Lower lobe of right lung (tissue), 2 donors: ENCODE measurements at places on chromosomes 6 and 20. TPM values are rescaled to one million over a fixed set of nuclear protein-coding genes. Genes with fewer than 3 reads are reported as not detected.

GRCh38 chr20:50743087-50743486 is 11.7 kb downstream of the PARD6B start:
- DNase-seq = no peak

ULBP3 gene
- 2.4 TPM for total RNA-seq

DNA sequence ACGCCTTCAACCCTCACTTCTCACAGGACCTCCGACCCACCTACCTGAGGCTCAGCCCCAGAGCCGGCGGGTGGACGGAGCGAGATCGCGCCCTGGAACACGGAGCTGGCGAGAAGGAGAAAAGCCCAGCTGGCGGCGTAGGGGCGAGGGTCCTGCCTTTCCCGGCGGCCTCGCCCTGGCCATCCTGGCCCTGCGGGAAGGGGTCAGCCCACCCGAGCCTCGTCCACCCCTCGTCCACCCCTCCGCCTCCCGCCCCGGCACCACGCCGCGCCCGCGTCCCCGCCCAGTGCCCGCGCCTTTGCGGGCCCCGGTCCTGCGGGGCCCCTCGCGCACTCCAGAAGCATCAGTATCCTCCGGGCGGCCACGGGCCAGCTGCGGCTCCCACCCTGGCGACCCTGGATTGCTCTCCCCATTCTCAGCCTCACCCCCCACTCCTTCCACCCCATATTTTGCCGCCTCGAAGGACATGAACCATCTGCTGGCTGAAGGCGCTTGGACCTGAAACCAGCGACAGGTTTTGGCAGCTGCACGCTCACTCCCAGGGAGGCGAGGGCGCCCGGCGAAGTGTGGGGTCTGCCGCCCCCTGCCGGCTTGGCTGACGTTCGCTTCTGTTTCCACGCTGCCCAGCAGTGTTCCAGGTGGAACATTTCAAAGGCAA is 65.1 kb downstream of the PLG start:
- DNase-seq = peak; percentile 72

RSPO3 gene
- 8.0 TPM for total RNA-seq

SNX14 gene
- 86.7 TPM for total RNA-seq

GRCh38 chr6:98041921-98042320 is 758.9 kb upstream of the MMS22L start:
- DNase-seq = no peak

DNA sequence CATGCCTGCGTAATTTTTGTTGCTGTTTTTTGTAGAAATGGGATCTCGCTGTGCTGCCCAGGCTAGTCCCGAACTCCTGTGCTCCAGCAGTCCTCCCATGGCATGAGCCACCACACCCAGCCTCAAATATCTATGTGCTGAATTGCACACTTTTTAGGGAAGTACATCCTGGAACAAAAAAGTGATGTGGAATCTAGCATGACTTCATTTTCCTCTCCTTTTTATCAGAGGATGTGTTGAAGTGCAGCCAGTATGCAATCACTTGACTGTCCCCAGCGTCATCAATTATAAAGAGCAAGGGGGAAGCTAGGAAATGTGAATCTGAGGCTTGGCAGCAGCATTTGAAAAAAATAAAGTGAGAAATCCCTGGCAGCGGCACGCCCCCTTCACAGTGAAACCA is 6.4 kb upstream of the EXOC2 start:
- no peak for DNase-seq

SYNDIG1 gene
- total RNA-seq = 0.15 TPM

GRCh38 chr20:45910670-45911485 is 1.1 kb downstream of the PLTP start:
- peak; percentile 97 for DNase-seq

CYP39A1 gene
- 5.4 TPM for total RNA-seq

GRCh38 chr20:16675001-16675564 is 54.7 kb upstream of the SNRPB2 start:
- DNase-seq = no peak

DNA sequence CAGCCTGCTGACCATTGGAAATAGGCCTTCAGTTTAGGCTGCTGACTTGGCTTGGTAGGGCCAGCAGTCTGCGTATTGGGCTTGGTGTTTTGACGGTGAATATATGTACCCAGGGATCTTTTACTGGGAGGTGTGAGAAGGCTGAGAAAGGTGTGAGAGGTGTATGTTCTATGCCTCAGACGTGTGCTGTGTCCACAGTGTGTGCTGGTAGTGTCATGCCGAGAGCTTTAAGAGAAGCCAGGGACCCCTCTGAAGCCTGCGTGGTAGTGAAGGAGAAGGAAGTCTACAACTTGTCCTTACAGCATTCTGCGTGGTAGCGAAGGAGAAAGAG is 2.1 kb downstream of the SS18L1 start:
- no peak for DNase-seq

KCNK16 gene
- not detected for total RNA-seq

IP6K3 gene
- total RNA-seq = 3.5 TPM

GRCh38 chr6:165659945-165660856 is 2.8 kb downstream of the PDE10A start:
- DNase-seq = no peak

DNA sequence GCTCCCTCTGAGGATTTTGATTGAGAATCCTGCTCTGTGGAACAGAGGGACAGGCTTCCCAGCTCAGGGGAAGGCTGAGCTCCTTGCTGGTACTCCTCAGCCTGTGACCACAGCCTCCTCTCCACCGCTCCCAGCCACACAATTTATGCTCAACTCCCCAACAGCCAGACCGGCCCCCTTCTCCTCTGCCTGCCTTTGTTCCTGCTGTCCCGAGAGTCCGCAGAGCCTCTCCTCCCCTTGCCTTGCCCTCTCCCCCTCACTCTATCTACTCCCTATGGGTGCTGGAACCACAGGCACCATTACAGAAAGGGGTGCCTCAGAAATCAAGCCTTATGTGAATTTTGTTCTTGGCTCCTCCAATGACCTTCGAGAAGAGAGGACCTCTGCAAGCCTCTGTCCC is 15.9 kb downstream of the MAP1LC3A start:
- no peak for DNase-seq
